GM20000 (cell line): ENCODE measurements at places on chromosomes 6 and 20.

DNA sequence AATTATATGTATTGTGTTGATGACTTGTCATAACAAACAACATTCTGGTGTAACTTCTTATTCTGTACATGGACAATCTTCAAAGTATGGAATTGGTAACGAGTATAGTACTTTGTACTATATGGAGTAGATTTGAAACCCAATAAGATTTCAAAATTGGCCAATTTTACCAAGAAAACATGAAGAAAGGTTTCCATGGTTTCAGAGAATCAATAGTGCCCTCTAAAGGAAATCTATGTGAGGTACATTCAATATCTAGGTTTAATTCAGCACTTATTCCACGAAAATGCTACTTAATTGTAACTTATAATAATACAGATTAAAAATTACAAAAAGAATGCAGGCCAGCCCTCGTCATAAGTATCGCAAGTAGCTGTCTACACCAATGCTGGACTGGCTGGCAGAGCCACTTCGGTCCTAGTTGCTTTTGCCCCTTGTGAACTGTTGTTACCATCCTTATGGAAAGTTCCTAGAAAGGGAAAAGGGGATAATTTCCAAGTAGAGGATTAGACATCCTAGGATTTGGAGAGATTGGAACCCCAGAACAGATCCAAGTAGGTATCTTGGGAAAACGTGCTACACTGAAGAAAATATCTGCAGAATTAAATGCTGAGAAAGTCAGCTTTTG, 70.9 kb downstream of the LCA5 start:
- peak; percentile 33 for DNase-seq

GRCh38 chr6:42314571-42315258, 97.1 kb upstream of the MRPS10 start:
- no peak for DNase-seq

DNA sequence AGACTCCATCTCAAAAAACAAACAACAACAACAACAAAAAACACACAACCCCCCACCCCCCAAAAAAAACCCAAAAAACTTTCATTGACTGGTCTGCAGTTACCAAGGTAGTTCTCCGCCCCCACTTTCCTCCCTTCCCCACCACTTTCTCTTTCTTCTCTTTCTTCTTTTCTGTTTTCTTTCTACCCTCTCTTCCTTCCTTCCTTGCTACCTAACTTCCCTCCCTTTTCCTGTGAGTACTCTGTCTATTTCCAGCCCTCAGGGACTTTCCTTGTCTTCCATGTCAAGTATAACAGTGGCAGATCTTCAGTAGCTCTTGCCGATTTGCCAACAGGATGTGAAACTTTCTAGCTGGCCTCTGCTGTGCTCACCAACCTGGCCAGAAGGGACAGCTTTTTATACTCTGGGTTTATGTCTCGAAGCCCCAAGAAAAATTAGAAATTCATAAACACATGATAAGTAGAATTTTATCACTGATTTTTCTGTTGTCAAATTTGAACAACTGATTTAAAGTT, 399.5 kb downstream of the QKI start:
- DNase-seq = no peak

GRCh38 chr20:31543966-31544598, 29.8 kb downstream of the HM13 start:
- no peak for DNase-seq

- DNase-seq = no peak
Measured at GRCh38 chr6:157173776-157174175, 149.5 kb downstream of the TMEM242 start.

GRCh38 chr6:86756640-86757229, 180.6 kb upstream of the HTR1E start:
- no peak for DNase-seq

- no peak for DNase-seq
Measured at GRCh38 chr20:37245216-37246150, 16.1 kb downstream of the GHRH start.

- DNase-seq = no peak
Measured at GRCh38 chr6:53032849-53033248, 32.4 kb upstream of the FBXO9 start.

DNA sequence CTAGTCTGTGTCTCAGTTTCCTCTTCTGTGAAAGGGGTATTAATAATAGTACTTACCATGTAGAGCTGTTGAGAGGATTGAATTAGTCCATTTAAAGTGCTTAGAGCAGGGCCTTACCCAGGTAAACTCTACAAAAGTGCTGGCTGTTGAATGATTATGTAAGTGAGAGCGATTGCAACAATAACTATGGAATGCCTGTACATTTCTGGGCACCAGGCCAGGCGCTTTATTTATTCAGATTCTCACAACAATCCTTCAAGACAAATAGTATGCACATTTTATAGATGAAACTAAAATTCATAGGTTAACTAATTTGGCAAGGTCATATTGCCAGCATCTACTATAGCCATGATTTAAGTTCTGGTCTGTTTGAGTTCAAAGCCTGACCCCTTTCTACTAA, 78.3 kb upstream of the MMS22L start:
- DNase-seq = no peak

DNA sequence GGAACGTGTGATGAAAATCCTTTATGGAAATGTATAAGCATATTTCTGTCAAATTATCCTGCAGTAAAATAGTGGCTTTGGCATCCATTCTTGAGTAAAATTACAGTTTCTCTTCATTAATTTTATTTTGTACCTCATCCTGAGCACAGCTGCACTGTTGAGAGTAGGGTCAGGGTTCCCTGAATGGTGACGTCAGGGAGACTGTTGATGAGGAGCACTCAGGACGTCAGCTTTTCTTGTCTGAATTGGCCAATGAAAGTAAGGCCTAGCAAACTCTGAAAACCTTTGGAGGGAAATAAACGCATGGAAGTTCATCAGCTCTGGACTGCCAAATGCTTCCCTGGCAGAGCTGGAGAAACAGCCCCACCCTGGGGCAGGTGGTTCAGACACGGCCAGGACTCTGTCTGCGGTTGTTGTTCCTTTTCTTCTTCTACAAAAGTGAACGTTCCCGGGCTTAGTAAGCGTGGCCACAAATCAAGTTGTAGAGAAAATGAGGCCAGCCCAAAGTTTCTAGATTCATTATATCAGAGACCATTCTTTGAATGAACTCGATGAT, 179.7 kb upstream of the EXOC2 start:
- DNase-seq = no peak

GRCh38 chr6:82484737-82485626, 121.4 kb downstream of the TPBG start:
- no peak for DNase-seq

GRCh38 chr6:7691675-7692452, 34.0 kb upstream of the BMP6 start:
- DNase-seq = no peak

GRCh38 chr20:34578521-34578920, 20.0 kb downstream of the MAP1LC3A start:
- DNase-seq = no peak

- no peak for DNase-seq
Measured at GRCh38 chr6:163913045-163913444, 498.5 kb downstream of the QKI start.

- DNase-seq = no peak
Measured at GRCh38 chr20:59895908-59896307, 37.5 kb downstream of the SYCP2 start.

GRCh38 chr6:35583893-35584688, 71.4 kb upstream of the TULP1 start:
- peak; percentile 48 for DNase-seq

GRCh38 chr20:37911261-37911660, 8.3 kb downstream of the VSTM2L start:
- DNase-seq = no peak
